ENCODE measurements at places on chromosomes 12 and 14.

DNA sequence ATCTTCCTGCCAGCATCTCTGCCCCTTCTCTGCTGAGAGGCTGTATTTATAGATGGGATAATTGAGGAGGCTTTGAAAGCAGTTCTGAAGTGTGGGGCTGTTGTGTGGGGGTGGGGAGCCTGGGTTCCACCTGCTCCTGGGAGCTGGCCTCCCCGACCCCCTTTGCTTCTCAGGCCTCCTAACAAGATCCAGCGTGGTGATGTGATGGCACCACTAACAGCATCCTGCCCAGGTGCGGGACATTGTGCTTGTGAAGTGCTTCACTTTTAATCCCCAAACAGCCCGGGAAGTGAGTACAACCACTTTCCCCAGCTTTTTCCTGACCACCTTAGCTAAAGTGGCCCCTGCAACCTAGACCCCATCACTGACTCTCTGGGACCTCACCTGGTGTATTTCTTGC is 95.1 kb upstream of the NRXN3 start:
- no peak for DNase-seq

DNA sequence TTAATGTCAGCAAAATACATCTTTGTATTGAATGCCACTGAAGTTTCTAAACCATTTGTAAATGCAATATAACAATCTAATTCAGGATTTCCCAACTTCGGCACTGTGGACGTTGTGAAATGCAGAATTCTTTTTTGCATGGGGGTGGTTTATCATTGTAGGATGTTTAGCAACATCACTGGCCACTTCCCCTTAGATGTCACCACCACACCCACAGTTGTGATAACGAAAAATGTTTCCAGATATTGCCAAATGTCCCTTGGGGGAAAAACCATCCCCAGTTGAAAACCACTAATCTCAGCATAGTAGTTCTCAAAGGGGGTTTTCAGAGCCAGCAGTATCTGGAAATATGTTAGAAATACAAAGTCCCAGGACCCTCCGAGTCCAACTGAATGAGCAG is 203.3 kb downstream of the NAV3 start:
- DNase-seq: no peak

DNA sequence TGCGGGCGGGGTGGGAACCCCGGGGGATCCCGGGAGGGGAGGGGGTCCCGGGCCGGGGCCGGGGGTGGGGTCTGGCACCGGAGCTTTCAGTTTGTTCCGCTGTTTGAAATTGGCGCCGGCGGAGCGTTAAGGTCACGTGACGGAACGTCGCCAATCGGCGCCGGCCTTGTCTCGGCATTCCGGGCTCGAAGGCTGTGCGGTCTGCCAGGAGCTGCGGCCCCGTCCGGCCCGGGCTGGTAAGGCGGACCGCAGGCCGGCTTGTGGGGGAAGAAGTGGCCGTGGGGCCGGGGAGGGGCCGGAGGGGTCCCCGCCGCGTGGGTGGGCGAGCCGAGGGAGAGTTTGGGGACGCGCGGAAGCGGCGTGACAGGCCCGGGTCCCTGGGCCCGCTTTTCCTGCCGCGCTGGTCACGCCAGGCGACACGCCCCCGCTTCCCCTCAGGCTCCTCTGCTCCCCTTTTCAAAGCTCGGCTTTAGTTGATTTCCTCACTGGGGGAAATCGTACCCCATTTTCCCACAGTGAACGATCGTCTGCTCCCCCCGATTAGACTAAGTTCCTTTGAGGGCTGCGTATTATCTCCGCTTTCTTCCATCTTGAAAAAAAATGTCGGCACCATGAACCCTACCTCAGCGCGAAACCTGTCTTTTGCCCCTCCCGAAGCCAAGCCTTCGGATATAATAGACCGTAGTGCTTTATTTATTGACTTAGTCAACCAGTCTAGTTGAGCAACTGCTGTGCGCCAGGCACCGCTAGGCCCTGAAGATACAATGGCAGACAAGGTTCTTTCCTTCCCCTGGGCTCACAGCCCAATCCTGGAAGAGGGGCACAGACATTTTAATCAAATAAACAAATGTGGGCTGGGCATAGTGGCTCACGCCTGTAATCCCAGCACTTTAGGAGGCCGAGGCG is at the start of the genes FOXM1 and RHNO1:
Gene FOXM1, minus strand, starts transcription at position 128 of the 906 bp plus-strand sequence. CDS start 2,696 bp downstream, outside the sequence.
Gene RHNO1, plus strand, starts transcription at position 177 of the 906 bp plus-strand sequence. CDS start 8,144 bp downstream, outside the sequence.
- DNase-seq: peak; percentile 83

DNA sequence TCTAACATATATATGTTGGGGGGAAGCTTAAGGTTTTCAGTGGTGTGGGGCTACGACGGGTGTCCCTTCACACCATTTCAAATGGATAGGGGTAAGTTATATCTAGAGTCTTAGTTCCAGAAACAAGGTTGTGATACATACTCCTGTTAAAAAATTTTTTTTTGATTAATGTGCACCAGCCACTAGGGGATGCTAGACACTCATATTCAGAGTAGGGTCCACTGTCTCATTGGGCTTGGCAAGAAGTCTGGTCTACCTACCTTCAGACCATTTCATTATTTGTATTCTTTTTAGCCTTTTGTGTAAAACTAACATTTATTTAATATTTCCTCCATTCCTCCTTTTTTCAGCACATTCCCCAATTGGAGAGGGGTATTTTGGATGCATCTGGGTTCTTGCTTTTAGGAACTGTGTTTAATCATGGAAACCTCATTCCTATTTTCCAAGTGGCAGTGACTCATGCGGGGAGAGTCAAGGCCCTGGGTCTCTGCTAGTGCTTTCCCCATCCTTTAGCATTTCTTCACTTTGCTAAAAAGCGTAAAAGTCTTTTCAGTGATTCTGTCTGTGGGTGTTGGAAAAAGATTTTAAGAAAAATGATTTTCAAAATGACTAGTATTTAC is 33.4 kb downstream of the ANO4 start:
- DNase-seq: no peak

DNA sequence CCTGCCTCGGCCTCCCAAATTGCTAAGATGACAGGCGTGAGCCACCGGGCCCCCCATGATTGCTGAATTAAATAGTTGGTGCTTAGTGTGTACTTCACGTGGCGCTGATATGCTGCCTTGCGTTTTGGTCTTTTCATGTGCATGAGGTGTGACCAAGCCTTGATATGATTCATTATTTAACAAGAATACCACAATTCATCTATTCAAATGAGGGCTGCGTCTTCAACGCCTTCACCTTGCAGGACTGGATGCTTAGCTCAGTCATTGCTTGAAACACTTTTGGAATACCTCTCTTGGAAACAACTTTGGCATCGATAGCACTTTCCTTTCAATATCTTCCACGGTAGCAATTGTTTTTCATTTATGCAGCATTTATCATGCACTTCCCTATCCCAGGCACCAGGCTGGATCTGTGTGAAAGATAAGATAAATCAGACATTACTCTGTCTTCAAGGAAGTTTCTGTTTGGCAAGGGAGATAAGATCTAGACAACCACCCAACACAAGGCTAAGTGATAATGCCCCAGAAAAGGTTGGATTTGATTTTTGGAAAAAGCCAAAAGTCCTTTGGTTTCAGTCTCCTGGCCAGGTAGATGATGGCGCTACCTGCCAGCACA is 1.3 kb upstream of the TEAD4 start:
- no peak for DNase-seq

DNA sequence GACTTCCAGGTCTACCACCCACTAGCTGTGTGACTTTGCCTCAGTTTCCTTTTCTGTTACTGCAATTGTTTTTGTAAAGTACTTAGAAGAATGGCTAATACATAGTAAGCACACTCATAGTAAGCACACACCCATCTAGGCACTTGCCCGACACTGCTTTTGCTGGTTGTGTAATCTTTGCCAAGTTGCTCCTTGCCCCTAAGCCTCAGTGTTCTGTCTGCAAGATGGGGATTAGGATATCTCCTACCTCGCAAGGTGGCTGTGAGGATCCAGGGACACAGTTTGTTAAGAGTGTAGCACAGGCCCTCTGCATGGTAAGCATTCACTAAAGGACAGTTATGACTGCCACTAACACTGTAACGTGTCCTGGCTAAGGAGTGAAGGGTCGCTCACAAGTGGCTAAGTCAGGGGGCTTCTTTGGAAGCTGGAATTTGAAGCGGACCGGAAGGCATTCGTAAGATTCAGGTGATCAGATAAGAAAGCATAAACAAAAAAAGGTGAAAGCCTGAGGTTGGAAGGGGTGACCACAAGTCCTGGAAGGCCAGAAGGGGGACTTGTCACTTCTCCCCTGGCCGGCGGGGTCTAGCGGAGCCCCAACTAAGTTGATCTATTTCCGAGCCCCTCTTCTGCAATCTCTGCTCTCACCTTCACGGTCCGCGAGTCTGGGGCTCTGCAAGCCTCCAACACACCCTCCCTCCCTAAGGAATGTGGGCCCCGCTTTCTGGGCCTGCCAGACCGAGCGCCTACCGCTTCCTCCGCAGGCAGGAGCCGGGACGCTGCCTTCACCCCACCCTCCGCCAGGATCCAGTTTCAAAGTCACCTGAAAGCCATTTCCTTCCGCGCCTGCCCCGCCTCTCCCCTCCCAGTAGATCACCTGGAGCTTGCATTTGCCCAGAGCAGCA is 1.5 kb upstream of the PLEKHG3 start:
- peak; percentile 28 for DNase-seq

- no peak for DNase-seq
These were observed 19.2 kb downstream of the CEP290 start for GRCh38 chr12:88122666-88123065.

All from activated CD4-positive, alpha-beta T cell treated with anti-CD3 and anti-CD28 coated beads, Interleukin-2, amount 50 U/mL, for 1 hour (primary cell).